ENCODE measurements at places on chromosomes 3 and 15.

DNA sequence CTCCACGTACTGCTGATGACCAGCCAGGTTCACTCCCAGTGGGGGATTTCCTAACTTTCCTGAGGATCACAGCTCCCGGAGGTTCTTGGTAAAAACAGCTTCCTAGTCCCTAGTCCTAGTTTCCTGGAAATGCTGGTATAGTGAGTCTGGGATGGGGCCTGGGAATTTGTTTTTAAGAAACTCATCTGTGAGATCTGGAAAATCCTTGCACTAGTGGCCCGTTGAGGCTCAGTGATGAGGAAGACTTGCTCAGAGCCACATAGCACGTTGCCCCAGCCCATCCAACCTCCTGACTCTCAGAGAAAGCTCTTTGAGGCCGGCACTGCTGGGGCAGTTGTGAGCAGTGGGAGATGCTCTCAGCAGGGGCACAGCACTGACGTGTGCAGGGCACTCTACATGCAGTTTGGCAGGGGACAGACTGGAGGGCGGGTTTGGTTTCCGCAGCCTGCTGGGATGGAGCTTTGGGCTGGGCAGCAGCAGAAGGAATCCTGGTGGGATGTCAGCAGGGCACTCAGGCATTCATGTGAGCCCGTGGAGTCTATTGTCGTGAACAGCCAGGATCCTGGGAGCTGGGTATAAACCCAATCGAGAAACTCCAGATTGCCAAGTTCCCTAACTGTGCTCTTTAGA, 31.6 kb downstream of the SAXO2 start:
- DNase-seq = no peak

- no peak for DNase-seq
Measured at GRCh38 chr3:123449997-123450604, 1.2 kb upstream of the ADCY5 start.

DNA sequence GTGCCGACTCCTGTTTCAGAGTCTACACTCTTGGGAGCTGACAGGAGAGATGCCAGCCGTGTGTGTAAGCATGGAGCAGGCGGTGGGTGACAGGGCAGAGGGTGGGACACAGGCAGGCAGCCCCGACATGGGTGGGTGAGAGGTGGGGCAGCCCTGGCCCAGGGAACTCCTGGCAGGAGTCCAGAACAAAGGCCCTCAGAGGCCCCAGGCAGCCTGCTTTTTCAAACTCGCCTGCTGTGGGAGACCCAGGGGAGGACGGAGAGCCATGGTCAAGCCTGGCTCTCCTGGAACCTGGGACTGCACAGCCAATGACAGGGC, 29.3 kb upstream of the SLC41A3 start:
- no peak for DNase-seq

- no peak for DNase-seq
Measured at GRCh38 chr15:101025501-101025885, 106.3 kb downstream of the LRRK1 start.

- no peak for DNase-seq
Measured at GRCh38 chr3:143924522-143925285, 46.9 kb upstream of the DIPK2A start.

GRCh38 chr3:187696021-187696420, 6.3 kb downstream of the RTP2 start:
- no peak for DNase-seq

DNA sequence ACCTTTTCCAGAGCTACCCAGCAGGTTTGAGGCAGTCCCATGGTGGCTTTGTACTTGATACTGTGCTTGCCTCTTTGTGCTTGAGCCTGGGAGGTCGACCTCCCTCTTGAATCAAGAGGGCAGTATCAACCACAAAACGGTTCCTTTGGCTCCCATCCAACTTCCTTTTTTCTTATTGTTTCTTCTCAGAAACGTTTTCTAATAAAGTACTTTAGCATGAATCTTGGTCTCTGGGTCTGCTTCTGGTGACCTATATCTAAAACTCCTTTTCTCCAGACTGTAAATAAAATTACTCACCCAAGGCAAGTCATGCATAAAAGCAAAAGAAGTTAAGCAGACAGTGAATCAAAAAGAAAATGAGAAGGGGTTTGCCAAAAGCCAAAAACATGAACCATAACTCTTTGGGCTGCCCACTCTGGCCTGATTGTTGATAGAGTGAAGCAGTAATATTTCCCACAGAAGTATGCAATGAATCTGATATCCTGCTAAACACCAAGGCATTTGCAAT, 112.2 kb upstream of the SLC4A7 start:
- peak; percentile 26 for DNase-seq

- DNase-seq = no peak
Measured at GRCh38 chr3:39088889-39089288, 18.5 kb downstream of the GORASP1 start.

DNA sequence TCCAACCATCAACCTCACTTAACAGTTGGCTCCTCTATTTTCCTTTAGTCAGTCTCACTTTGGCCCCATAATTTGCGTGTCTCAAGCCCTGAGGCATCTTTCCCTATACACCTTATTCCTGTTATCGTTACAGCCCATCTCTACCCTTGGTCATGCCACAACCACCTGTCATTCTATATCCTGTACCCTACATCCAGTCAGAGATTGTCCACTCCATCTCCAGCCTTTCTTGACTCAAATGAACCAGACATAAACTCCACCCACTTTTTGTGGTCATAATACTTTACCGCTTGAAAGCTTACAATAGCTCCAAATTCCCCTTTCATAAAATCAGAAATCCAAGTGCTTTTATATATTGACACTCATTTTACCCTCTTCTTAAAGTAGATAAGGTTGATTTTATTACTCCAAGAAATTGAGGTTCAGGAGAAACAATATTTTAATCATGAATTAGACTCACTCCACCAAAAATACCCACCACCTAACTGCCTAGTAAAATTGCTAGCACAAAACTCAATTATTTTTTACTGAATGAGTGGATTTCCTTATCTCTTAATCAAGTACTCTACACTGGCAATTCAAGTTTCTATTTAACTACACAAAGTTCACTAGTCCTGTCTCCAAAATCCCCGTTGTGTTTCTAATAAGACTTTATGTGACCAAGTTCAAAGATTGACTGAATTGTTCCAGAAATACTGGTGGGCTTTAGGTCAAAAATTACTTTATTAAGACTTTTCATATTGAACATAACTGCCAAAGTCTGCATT, 9.1 kb downstream of the CCR4 start:
- DNase-seq = peak; percentile 36

DNA sequence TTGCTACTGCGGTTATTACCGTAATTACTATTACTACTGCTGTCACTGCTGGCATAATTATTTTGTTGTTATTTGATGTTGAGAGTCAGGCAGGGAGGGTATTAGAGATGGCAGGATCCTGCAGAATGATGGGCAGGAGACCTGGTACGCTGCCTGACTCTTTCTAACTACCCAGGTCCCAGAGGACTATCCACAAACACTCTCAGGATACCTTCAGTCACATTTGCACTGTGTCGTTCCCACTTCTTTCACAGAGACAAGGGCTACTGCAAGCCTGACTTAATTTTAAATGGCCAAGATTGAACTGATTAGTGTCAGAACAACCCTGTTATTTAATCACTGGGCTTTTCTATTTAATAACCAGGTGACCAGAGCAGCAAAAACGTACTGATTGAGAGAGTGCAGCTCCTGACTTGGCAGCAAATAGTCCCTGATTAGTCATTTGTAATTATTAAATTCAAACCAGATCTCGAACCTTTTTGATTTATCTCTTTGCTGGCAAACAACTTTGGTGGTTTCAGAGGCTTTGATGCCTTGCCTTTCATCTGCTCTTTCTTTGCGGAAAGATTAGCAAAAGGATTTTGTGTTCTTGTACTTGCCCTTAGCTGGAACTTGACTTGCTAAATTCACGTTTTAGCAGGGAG, 88.8 kb upstream of the ARHGEF3 start:
- peak; percentile 68 for DNase-seq

GRCh38 chr3:183743231-183743630, 45.6 kb downstream of the YEATS2 start:
- DNase-seq = no peak

GRCh38 chr3:15241341-15241740, 35.3 kb downstream of the CAPN7 start:
- peak; percentile 45 for DNase-seq

Measured in CD4-positive, alpha-beta T cell treated with Interleukin-4 for 4 hours (primary cell).